Activated T-helper 1 cell treated with Interleukin-2 at 50 U/mL for 16 hours (primary cell): ENCODE measurements at places on chromosomes 4 and X.

GRCh38 chr4:151990201-151990600 lies 229.4 kb upstream of the GATB start:
- no peak for DNase-seq

GRCh38 chr4:155675709-155676429 lies 9.2 kb downstream of the GUCY1A1 start:
- DNase-seq, result no peak

- no peak for DNase-seq
Measured at GRCh38 chr4:30821859-30822612, 101.9 kb downstream of the PCDH7 start.

DNA sequence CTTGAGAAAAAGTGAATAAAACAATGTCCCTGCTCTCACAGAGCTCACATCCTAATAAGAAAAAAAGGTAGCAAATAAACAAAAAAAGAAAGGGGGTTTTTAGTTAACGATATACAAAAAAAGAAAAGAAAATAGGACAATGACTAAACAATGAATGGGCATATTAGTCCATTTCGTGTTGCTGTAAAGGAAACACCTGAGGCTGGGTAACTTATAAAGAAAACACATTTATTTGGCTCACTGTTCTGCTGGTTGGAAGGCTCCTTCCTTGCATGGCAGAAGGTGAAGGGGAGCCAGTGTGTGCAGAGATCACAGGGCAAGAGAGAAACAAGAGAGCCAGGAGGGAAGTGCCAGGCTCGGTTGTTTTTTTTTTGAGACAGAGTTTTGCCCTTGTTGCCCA lies 4.7 kb upstream of the KLF3 start:
- no peak for DNase-seq

GRCh38 chrX:29071525-29072320 lies 484.5 kb downstream of the IL1RAPL1 start:
- no peak for DNase-seq

DNA sequence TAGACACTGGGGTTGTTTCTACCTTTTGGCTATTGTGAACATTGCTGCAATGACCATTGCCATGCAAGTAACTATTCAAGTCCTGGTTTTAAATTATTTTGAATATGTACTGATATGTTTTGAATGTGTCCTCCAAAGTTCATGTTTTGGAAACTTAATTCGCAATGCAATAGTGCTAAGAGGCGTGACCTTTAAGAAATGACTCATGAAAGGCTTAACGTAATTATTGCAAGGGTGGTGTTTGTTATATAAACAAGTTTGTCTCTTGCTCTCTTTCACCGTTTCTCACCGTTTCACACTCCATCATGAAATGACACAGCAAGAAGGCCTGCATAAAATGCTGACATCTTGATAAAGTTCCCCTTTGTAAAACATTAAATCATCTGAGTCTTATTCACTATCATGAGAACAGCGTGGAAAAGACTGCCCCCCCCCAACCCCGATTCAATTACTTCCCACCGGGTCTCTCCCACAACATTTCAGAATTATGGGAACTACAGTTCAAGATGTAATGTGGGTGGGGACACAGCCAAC lies 506.9 kb upstream of the FAM47C start:
- no peak for DNase-seq

DNA sequence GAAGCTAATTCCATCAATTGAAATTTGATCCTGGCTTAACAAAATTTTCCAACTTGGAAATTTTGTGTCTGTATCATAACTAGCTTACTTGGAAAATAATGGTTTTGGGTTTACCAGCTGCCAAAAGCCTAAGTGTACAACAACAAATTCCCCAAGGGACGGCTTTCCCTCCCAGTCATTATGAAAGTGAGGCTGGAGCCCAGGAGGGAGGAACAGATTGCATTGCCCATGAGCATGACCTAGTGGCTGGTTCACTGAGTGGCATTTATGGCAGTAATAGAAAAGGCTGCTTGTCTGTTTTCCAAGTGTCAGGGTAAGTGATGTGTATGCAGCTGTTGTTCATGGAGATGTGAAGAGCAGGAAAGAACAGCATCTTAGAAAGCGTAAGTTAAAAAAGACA lies 70.8 kb upstream of the HHIP start:
- DNase-seq, result no peak

DNA sequence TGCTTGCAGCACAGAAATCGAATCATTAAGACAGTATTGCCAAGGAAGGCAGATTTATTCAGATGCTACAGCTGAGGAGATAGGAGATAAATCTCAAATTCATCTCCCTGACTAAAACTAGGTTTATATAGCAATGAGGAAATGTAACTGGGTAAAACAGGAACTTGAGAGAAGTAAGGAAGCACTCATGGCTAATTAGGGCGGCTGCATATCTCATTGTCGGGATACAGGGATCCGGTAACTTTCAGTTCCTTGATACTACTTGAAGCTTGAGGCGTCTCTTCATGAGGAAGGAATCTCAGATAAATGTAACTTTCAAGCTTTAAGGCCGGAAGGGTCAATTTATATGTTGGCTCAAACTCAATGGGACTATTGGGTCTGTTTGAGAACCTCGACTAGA lies 129.2 kb upstream of the WDR1 start:
- no peak for DNase-seq

DNA sequence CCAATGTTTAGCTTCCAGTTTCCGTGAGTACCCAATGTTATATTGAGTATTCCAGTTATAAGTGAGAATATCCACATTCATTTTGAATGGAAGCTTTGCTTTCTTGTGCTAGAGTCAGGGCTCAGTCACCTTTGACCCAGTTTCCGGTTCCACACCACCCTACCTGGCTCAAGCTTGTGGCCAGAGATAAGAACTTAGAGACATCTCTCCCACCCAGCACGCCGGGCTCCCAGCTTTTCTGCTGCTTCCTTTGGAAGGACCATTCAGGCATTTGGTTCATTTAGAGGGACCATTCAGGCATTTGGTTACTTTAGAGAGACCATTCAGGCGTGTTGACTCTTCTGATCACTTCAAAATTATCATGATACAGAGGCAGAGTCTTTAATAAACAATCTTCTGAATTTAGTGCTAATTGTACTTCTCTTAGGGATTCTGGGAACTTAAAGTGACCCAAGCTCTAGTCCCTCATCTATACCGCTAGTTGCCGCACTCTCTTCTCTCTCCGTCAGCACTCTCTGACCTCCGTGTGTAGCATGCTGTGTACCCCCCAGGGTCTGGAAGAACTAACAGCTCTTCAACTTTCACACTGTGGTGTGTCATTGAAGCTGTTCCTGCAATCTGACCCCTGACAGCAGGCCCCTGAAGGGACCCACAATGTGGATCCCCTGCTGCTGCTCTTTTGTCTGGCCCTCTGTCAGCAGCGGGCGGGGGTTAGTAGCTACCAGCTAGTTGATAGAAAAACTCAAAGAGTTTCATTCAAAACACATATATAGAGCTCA lies 943.1 kb downstream of the ARAP2 start:
- DNase-seq, result no peak

DNA sequence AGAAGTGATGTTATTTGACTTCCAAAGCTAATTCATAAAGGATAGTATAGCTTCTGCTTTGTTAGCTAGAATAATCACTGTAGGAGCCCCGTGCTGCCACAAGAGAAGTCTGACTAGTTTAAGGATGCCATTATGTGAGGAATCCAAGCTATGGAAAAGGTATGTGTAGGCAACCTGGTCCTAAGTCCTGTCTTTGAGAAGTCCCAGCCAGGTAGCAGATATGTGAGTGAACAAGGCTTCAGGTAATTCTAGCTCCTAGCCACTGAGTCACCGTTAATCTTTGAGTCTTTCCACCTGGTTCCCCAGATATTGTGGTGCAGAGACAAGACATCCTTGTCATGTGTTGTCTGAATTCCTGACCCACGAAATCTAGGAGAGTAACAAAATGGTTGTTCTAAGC lies 55.5 kb downstream of the BMP3 start:
- no peak for DNase-seq

- no peak for DNase-seq
Measured at GRCh38 chr4:92825256-92825655, 521.5 kb downstream of the GRID2 start.

GRCh38 chr4:124337874-124338273 lies 374.7 kb downstream of the ANKRD50 start:
- DNase-seq, result no peak

DNA sequence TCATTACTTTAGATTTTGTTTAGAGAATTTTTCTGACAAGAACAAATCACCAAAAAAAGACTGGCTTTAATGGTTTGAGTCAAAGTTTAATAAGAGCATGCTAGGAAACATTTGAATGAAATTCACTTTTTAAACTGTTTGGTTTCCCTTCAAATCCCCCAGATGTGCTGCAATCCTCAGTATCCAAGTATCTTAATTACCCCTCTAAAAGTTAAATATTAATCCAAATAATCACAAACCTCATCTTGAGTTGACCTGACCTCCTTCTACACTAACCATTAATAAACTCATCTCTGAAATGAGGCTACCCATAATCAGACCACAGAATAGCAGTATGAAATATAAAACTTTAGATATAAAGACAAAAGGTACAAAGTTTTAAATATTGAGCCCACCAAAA lies 10.1 kb downstream of the DHX15 start:
- no peak for DNase-seq

- DNase-seq, result no peak
Measured at GRCh38 chrX:148120151-148120550, 139.0 kb downstream of the FMR1NB start.

- no peak for DNase-seq
Measured at GRCh38 chrX:32788936-32789335, 422.4 kb downstream of the DMD start.

GRCh38 chr4:7347981-7348380 lies 86.7 kb downstream of the PSAPL1 start:
- no peak for DNase-seq

GRCh38 chrX:95056901-95057300 lies 1382.9 kb downstream of the FAM133A start:
- DNase-seq, result no peak

- DNase-seq, result peak; percentile 26
Measured at GRCh38 chr4:124712372-124713184, at the start of gene ANKRD50. Gene ANKRD50, minus strand, starts transcription at chr4:124712732. Its CDS starts 2,221 bp downstream, at chr4:124710511.

GRCh38 chr4:3073158-3074077 lies 920 bp downstream of the HTT-AS start:
- no peak for DNase-seq

DNA sequence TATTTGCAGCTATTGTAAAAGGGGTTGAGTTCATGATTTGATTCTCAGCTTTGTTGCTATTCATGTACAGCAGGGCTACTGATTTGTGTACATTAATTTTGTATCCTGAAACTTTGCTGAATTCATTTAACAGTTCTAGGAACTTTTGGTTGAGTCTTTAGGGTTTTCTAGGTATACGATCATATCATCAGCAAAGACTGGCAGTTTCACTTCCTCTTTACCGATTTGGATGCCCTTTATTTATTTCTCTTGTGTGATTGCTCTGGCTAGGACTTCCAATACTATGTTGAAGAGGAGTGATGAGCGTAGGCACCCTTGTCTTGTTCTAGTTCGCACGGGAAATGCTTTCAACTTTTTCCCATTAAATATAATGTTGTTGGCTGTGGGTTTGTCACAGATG lies 48.1 kb downstream of the NPY1R start:
- no peak for DNase-seq

GRCh38 chr4:102823464-102823863 lies 3.9 kb downstream of the UBE2D3 start:
- no peak for DNase-seq

DNA sequence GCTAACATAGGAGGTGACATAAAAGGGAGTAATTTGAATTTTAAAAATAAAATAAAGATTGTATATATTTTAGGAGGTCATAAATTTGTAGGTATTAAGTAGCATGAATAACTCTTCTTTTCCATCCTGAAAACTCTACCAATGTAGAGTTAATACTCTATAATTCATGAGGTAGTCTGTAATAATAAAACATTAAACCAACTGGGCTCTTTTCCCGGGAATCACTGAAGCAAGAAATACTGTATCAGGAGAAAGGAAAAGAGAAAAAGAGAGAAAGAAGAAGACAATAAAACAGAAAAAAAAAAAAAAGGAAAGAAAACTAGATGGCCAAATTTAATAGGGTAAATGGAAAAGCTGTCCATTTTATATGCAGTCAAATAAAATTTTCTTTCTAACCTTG lies 984.4 kb downstream of the CCSER1 start:
- DNase-seq, result no peak

GRCh38 chr4:131159261-131159660 lies 1989.8 kb upstream of the PCDH10 start:
- no peak for DNase-seq

DNA sequence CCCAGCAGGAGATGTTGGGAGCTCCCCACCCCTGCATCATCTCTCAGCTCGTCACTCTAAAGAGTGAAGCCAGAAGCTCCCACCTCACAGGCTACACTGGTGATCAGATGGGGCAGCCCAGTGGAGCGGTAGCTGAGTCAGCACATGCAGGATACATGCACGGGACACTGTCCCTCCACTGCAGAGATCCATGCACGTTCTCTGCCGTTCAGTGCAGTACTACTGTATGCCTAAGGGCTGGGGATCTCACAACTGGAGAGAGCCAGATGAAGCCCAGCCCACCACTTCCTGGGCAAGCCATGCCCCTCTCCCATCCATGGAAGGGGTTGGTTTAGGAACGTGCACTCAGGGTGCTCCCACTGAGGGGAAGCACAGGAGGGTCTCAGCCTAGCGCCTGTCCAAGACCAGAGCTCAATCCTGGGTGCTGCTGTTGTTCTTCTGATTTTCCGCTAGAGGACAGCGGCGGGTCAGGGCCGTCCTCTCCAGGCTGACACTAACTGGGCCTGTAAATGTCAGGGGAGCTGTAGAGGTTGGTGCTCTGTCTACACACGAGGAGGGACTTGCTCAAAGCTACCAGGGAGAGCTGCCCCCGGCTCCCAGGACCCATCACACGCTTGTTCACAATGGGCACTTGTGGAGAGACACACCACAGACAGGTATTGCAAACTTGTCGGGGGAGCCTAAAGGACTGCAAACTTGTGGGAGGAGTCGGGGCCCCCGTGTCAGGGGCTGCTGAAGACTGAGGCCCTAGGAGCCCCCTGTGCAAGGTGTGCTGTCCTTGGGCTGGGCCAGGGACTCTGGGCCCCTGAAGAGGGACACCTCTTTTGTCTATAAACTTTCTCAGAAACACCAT lies 18.2 kb upstream of the ABLIM2 start:
- no peak for DNase-seq

GRCh38 chr4:126238013-126238412 lies 923.3 kb downstream of the FAT4 start:
- no peak for DNase-seq

GRCh38 chrX:149221230-149221629 lies 283.9 kb downstream of the IDS start:
- no peak for DNase-seq

DNA sequence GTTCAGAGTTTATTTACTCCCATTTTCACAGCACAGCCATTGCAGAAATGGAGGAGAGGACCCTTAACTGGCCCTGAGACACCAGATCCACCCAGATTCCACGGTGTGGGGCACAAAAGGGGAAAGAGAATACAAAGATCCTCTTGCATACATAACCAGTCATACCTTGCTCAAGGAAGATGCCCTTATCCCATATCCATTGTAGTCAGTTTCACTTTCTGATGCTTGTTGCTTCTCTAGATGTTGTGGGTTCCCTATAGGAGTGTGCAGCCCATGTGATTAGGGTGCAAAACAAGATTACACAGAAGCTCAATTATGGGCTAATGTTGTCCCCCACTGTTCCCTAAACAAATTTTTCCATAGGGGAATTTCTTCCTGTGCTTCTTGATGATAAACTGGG lies 1309.0 kb upstream of the PABPC4L start:
- no peak for DNase-seq

GRCh38 chr4:112318239-112319142 lies 21.3 kb downstream of the ALPK1 start:
- no peak for DNase-seq
